ENCODE measurements at places on chromosomes 5 and 9.

DNA sequence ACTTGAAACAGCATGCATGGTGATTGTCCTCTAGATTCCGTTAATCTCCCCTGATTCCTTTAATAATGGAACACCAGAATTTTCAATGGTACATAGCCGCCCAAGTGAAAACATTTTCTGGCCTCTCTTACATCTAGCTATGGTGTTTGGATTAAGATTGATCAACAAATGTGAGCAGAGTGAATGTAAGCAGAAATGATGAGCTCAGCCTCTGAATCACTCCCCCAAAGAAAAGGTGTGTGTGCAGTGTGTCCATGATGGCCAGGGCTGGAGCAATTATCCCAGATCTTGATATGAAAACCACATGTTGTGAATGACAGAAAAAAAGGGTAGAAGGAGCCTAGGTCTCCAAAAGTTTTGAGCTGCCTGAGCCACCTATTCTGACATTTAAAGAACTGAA lies 55.3 kb downstream of the OR2K2 start:
- DNase-seq, result no peak

- DNase-seq, result no peak
These were observed 17.4 kb downstream of the SH3PXD2B start for GRCh38 chr5:172436879-172437369.

DNA sequence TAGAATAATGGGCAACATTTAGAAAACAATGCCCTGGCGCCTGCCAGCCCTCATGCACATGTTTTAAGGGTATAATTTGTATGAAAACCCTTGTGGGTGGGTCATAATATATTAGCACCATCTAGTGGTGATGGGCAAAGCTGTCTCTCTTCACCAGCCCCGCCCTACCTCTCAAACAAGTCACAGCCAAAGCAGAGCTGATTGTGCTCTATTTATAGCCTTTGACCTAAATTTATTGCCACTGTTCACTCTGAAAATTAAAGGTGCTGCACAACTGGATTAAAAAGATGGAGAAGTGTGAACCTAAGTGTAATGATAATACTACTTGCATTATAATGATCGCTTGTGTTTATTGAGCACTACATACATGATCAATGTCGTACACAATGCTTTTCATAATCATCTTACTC lies 131.9 kb upstream of the ANKH start:
- DNase-seq, result peak; percentile 53

- no peak for DNase-seq
These were observed 92.2 kb upstream of the ADAMTS19 start for GRCh38 chr5:129367883-129368282.

- no peak for DNase-seq
These were observed 66.2 kb upstream of the WDR41 start for GRCh38 chr5:77558266-77558665.

DNA sequence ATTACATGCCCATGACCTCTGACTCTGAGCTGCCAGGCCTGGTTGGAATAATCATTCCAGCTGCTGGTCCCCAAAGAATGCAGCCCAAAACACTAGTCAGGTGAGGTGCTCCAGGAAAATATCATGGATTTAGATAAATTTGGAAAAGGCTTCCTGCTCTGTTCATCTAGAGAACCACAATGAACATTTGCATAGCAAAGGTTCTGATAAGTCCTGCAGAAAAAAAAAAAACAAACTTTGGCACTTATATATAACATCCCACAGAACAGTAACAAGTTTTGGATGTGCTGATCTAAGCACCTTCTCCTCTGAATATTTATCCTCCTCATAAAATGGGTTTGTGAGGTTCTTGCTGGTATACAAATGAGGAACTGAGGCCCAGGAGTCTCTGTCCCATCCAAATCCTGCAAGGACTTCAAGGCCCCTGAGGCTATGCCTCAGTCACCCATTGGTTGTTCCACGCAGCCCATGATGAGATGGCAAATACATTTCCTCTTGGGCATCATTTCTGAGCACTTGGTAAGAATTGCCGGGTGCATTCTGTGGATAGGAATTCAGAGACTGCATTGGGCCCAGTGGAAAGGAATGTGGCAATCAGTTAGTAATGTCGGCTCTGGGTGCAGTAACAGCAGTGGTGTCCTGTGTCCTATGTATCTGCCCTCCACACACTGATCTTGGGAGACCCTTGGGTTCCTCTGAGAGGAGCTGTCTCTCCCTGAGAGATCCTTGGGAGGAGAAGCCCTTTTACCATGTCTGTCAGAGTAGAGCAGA lies 73.4 kb upstream of the ASS1 start:
- no peak for DNase-seq

DNA sequence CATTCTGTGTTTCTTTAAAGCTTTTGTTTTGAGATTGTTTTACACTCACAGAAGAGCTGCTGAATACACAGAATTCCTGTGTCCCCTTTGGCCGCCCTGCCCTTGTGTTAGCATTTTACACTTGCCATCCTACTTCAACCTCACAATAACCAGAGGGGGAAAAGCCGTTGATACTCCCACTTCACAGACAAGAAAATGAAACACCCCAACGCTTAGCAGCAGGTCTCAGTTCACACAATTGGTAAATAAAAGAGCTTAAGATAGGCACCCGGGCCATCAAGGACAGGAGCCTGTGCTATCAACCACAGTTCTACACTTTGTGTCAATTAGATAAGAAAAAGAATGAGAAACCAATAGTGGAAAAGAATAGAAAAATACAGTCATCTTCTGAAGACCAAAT lies 178.0 kb downstream of the SYK start:
- DNase-seq, result no peak

- no peak for DNase-seq
These were observed 78.1 kb downstream of the NDUFAF2 start for GRCh38 chr5:61023131-61023530.

DNA sequence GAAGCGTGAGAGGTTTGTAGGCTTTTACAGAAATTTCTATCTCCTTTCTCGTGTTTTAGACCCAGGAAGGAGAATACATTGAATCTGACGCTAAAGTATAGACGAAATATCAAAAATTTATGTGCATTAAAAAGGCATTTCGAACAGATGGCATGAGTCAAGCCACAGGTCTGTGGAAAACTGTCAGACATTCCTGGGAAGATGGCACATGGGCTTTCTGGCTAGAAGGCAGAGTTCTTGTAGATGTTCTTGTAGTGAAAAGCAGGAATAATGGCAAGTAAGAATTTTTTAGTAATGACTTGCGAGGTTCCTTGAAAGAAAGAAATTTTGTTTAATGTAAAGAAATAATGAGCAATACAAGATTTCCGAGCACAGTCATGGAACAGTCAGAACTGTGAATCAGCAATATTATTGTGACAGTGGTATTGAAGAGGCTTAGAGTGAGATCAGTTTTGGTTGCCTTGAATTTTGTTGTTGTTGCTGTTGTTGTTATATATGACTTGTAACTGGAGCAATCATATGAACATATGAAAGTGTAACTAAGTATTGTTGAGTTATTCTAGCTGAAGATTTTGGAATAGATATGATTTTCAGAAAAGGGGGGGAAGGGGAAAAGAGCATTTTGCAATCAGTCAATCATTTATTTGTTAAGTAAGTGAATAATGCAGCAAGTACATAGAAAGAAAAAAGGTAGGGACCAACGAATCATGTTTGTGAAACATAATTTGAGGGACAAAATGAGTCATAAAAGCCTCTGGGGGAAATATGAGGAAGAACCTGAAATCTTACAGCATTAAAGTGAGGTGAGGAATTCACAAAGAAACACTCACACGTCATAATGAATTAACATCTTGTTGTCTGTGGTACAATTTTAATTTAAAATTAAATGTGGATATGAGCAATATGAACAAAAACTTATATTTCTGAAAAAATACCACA lies 339.0 kb upstream of the CTNND2 start:
- DNase-seq, result no peak

- no peak for DNase-seq
These were observed 2.8 kb upstream of the AMBP start for GRCh38 chr9:114080773-114081440.

- no peak for DNase-seq
These were observed 409.2 kb downstream of the CETN3 start for GRCh38 chr5:90000351-90000750.

DNA sequence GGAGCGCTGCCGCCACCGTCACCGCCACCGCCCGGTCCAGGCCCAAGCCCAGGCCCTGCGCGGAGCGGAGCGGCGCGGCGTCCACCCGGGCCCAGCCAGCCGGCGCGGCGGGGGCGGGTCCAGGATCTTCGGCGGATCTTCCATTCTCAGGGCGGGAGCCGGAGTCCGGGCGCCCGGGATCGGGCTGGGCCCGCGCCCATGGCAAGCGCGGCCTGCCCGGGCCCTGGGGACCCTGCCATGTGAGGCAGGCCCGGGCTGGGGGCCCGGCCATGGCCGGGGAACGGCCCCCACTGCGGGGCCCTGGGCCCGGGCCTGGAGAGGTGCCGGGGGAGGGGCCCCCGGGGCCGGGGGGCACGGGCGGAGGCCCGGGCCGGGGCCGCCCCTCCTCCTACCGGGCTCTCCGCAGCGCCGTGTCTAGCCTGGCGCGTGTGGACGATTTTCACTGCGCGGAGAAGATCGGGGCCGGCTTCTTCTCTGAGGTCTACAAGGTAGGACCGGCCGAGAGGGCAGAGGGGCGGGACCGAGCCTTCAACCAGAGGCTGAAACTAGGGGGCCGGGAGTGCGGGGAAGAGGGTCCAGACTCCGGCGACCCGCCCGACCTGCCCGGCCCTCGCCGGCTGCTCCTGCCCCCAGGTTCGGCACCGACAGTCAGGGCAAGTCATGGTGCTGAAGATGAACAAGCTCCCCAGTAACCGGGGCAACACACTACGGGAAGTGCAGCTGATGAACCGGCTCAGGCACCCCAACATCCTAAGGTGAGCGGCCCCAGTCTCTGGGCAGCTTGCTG lies 482 bp downstream of the TESK1 start:
- DNase-seq, result peak; percentile 59

- DNase-seq, result no peak
These were observed 77.5 kb downstream of the PSD2 start for GRCh38 chr5:139872851-139873794.

DNA sequence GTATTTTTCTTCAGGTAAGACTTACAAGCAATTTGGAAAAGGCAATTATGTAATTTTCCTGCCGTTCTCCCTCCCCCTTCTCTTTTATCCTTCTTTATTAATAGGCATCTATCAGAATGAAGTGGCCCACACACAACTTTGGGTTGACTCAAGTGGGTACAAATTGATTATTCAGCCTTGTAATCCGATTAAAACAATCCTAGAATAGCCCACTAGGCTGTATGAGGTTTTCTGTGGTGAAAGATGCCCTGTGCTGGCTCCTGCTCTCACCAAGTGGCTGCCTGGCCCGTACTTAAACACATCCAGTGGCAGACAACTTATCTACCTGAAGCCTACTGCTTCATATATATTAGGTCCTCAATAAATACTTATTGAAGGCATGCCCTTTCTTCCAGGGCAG lies 177.3 kb upstream of the C9orf72 start:
- no peak for DNase-seq

GRCh38 chr9:120755810-120756434 lies 37.3 kb downstream of the FBXW2 start:
- DNase-seq, result peak; percentile 78

DNA sequence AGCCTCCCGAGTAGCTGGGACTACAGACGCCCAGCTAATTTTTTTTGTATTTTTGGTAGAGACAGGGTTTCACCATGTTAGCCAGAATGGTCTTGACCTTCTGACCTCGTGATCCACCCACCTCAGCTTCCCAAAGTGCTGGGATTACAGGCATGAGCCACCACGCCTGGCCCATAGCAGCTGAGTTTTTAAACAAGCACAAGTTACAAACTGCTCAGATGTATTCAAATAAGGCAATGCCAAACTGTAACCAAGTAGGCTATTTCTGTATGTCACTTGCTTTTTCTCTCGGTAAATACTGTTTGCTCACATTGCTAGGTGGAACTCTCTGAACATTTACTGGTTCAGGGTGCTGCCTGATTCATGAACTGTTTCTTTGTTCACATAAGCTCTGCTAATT lies 799.3 kb upstream of the NUDT12 start:
- DNase-seq, result no peak

GRCh38 chr9:97419309-97419867 lies 7.5 kb downstream of the TDRD7 start:
- DNase-seq, result no peak

GRCh38 chr9:82011133-82011532 lies 22.6 kb downstream of the SPATA31D1 start:
- DNase-seq, result no peak

DNA sequence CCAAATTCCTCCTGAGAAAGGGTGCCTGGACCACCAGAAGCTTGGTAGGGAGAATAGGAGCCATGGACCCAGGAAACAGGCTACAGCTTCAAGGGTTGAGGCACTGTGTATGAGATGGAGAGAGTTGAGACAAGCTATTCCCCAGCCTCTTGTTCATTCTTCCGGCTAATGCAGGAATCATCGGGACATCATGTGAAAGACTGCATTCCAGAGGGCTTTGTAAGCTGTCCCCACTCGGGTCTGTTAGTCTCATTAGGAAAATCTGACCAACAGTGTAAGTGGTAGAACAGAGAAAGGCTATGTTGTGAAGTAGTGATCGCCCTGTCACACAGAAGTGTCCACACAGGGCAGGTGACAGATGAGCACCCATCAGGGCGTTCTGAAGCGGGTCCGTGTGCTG lies 81.4 kb downstream of the GABBR2 start:
- no peak for DNase-seq

DNA sequence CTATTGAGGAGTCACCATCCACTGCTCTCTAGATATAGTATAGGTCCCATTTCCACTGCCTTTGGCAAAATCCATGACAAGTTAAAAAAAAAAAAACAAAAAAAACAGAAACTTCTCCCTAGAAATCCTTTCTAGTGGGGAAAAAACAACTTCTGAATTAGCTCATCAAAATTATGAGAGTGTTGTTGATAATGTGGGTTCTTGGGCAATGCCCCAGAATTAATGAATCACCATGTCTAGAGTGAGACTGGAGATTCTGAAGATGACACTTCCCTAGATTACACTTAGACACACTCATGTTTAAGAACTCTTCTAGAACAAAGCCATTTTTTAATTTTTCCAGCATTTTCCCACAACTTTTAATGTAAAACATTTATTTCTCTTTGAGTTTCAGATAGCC lies 728.0 kb upstream of the C9orf72 start:
- DNase-seq, result no peak

- no peak for DNase-seq
These were observed 138.0 kb downstream of the TAF11L14 start for GRCh38 chr5:17772232-17772631.

DNA sequence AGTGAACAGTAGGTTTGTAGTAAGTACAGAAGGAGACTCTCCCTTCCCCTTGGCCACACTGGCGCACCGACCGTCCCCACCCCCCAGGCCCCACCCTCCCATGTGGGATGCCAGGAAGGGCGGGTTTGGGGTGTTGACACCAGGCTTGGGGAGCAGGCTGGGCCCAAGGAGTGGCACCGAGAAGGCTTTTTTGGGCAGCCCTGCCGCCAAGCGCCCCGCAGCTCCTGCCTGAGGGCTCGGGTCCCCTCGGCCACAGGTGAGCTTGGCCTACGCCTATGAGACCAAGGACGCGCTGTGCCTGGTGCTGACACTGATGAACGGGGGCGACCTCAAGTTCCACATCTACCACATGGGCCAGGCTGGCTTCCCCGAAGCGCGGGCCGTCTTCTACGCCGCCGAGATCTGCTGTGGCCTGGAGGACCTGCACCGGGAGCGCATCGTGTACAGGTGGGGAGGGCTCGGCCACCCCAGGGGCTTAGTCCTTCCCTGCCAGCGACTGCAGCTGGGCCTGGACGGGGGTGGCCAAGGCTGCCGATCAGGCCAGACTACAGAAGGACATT lies 7.3 kb downstream of the GRK6 start:
- DNase-seq, result no peak

GRCh38 chr5:179284751-179285631 lies 60.3 kb downstream of the ADAMTS2 start:
- no peak for DNase-seq

- DNase-seq, result no peak
These were observed 461.9 kb upstream of the COX7C start for GRCh38 chr5:86155796-86156195.

- peak; percentile 26 for DNase-seq
These were observed 13.3 kb upstream of the GLRX start for GRCh38 chr5:95835682-95836385.
